ENCODE measurements at places on chromosomes 7 and 10.

DNA sequence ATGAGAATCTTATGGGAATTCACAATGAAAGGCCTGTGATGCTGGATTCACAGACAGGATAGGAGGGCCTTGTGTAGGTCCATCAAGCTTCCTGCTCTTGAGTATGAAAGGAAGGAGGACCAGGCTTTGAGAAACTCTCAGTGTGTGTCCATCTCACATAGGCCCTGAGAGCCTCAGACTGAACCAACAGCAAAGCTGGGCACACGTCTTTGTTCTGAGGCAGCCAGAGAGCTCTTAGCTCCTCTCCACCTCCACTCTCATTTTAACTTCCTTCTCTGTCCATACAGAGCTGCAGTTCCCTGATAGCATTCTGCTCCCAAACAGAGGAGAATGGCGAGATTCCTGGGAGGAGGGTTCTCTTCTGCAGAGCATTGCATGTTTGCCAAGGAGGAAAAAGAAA lies 515.6 kb downstream of the CALN1 start:
- no peak overlapping the region for H3K4me3 ChIP-seq
- no peaks in the 10 kb centered on the region for H3K36me3 ChIP-seq
- no peaks in the 10 kb centered on the region for H3K4me1 ChIP-seq
- no peak for DNase-seq
- H3K27ac ChIP-seq, result no peak overlapping the region
- H3K27me3 ChIP-seq, result no peaks in the 10 kb centered on the region

DNA sequence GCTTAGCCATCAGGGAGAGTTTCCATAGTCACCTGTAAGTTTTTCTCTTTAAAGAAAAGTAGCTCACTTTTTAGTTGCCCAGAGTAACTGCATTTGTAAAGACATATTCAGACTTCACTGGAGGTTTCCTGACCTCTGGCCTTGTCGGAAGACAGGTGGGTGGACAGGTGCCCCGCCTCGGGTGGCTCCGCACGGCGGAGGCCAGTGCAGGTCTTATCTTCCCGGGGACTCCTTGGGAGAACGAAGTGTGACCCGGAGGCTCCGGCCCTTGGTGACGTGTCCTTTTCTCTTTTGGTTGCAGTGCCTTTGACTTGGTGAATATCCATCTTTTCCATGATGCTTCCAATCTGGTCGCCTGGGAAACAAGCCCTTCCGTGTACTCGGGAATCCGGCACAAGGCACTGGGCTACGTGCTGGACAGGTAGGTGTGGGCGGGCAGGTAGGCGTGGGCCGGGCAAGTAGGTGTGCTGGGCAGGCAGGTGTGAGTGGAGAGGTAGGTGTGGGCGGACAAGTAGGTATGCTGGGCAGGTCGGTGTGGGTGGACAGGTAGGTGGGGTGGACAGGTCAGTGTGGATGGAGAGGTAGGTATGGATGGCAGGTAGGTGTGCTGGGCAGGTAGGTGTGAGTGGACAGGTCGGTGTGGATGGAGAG lies 75.8 kb downstream of the NKX6-2 start:
- no peaks in the 10 kb centered on the region for H3K27me3 ChIP-seq
- peaks cover 83% of the 10 kb centered on the region for H3K36me3 ChIP-seq
- H3K27ac ChIP-seq, result no peak overlapping the region
- no peak for DNase-seq

GRCh38 chr10:122494173-122494820 lies 32.9 kb downstream of the HTRA1 start:
- no peak overlapping the region for H3K4me3 ChIP-seq
- H3K27me3 ChIP-seq, result no peaks in the 10 kb centered on the region

DNA sequence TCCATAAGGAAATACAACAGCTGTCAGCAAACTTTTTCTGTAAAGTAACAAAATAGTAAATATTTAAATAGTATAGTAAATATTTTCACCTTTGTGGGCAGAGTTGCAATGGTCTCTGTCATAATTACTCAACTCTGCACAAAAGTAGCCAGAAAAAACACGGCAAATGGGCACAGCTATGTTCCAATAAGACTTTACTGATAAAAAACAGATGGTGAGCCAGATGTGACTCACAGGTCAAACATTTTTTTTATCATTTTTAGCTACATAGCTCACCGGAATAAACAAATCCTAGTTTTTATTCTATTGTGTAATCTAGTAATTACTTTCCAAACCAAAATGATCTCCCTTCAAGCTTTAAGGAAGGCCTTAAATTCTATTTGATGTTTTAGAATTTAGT lies 55.3 kb downstream of the NCAPG2 start:
- no peaks in the 10 kb centered on the region for H3K4me1 ChIP-seq
- H3K36me3 ChIP-seq, result peaks cover 58% of the 10 kb centered on the region
- no peak overlapping the region for H3K4me3 ChIP-seq
- no peak for DNase-seq

All from esophagus squamous epithelium (tissue), 5 donors.